NCI-H1048 (cell line): ENCODE measurements at places on chromosomes 7 and 10.

DNA sequence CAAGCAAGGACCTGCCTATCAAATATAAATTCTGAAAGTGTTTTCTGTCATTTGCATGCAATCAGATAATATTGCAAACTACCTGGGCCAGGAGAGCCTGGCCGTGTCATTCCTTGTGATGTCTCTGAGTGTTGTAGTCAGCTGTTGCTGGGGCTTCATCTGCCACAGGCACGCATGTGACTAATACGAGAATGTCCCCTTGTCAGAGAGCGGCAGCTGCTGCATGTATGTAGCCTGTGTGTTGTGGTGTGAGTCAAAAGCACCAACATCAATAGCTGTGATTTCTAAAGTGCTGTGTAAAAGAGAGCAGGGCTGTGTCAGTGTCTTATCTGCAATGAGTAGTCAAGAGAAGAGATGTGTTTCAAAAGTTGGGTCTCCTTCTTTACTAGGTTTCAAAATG is 155.4 kb downstream of the POU6F2 start:
- no peak for DNase-seq

DNA sequence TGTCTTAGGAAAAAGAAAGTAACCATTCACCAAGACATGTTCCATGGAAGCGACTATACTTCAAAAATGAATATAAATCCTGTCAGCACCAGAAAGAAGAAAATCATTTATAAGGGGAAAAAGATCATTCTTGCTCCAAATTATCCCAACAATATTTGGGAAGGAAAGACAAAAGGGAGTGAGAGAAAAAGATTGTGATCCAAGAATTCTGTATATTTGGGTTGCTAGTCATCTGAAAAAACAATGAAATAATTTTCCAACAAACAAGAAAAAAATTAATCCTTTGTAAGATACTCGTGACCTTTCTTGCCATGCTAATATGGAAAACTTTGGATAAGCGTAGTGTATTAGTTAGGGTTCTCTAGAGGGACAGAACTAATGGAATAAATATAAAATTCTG is 163.2 kb upstream of the ZNF32 start:
- no peak for DNase-seq

DNA sequence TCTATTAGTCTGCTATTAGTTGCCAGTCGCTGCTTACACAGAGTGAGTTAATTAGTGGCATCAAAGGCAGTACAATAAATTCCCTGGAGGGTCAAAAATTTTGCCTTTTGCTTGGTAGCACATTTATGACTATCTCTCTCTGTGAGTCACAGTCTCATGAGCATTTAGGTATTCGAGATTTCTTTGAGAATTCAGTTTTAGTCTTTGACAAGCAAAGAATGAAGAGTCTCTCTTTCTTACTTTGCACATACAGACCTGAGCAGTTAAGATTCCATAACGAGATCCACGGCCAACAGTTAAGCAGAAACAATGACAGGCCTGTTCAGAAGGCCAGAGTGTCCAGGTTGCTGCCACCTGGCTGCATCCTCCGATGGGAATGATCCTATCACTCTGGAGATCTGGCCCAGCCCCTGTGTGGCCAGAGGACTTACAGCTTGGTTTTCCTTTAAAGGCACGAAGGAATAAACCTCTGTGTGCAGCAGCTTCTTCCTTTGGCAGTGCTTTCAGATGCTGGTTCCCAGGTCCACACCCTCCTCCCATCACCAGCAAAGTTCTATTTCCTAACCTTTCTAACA is 80.6 kb downstream of the GLI3 start:
- DNase-seq, result no peak

- no peak for DNase-seq
Observed at GRCh38 chr7:54813398-54813797, 54.4 kb upstream of the SEC61G start.

DNA sequence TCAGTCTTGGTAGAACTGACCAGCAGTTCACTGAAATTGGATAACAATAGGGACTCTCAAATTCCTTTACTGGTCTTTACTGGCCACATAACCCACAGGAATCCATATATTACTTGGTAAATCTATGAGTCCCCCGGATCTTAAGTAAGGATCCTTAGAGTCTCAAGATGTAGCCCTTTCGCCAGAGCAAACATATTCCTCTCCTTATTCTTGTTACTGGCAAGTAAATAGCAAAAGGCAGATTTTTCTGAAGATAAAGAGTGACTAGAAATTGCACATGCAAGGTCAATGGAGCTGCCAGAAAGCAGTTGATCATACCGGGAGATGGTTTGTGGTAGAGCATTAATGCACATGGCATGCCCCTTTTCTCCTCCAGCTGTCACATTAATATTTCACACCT is 283.0 kb downstream of the HDAC9 start:
- no peak for DNase-seq

GRCh38 chr10:45155784-45156183 is 155.1 kb downstream of the ZNF22 start:
- no peak for DNase-seq
